ENCODE measurements at places on chromosomes 4 and X.

DNA sequence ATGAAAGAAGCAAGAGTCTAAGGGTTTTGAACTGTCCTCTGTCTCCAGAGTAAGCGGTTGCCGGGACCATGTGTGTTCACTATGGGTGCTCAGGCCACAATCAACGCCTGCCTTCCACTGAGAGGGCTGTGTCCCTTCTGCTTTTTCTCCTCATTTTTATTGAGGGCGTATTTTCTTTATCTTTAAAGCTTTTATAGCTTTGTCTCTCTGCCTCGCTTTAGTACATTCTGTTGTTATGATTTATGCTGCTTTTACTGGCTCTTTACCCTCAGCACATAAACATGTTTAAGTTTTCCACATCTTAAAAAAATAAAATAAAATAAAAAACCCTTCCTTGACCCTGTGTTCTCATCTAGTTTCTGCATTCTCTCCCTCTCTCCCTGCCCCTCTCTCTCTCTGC is 42.4 kb upstream of the ATP6AP2 start:
- DNase-seq, result no peak

DNA sequence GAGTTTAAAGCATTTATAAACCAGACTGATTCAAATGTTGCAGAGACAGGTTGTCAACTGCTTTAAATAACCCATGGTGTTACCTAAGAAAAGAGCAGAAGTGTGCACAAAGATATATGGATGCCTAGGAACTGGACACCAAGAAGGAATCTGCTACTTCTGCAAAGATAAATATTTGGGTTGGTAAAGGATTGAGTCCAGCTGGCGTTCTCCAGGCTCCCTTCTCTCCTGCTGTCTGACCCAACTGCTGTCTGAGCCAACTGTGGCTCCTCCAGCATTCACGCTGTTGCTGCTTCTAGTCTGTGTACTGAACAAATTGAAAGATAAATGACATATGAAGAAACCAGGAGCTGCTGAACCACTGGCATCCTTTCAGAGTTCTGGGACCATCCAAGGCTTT is 1167.8 kb upstream of the PRKX start:
- no peak for DNase-seq

DNA sequence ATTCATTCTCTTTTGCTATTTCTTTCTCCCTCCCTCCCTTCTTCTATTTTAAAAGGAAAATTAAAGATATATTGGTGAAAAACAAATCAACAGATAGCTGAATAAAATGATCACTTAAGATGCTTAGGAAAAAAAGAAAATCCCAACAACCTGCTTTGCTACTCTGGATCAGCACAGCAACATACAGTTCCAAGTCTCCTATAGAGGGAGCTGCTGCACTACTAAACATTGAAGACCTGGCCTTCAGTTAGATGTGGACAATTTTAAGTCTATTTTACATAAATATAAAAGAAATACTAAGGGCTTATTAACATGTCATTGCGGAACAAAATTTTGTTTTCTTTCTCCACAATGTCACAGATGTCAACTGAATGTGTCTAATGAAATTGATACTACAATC is 226.4 kb downstream of the MAGEB5 start:
- DNase-seq, result no peak

GRCh38 chr4:87838205-87838604 is 5.4 kb downstream of the MEPE start:
- DNase-seq, result no peak

All from stimulated activated CD4-positive, alpha-beta T cell treated with anti-CD3 and anti-CD28 coated beads, Interleukin-12 subunit alpha, Interleukin-12 subunit beta, amount 100 ng/mL, for 24 hours (primary cell).